ENCODE measurements at places on chromosomes 7 and 10.

DNA sequence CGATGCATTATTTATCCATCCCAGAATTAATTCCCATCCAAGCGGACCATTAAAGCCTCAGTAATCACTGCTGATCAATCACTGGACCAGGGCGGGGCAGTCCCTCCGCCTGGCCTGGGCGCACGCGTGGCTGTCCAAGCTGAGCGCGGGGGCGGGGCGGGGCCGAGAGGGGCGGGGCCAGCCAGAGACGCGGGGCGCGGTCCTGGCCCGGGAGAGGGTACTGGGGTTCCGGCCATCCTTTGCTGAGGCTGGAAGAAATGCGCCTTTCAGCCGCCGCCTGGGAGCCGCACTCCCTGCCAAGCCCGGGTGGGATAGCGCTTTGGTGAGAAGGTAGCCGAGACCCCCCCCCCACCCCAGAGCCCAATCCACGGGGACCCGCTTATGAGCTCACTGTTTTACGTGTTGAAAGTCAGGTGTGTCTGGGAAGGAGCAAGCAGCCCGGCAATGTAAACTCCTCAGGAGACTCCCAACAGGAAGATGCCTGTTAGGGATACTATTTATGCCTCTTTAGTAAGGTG is at the start of gene ARHGAP22:
Gene ARHGAP22, minus strand, starts transcription at position 83 of the 518 bp plus-strand sequence. CDS start 277 bp downstream, outside the sequence.
- no peak for DNase-seq

DNA sequence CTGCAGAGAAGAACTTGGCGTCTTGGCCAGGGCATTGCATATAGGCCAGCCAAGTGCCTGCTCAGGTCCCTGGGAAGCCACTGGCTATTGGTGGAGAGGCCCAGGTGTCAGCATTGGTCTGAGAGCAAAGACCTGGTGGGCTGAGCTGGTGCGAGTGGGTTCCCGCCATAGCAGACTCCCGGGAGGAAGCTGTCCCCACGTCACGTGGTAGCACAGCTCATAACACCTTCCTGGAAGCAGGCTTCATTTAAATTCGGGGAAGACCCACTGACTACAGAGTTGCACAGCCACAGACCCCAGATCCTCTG is 130.5 kb downstream of the WDR37 start:
- no peak for DNase-seq

DNA sequence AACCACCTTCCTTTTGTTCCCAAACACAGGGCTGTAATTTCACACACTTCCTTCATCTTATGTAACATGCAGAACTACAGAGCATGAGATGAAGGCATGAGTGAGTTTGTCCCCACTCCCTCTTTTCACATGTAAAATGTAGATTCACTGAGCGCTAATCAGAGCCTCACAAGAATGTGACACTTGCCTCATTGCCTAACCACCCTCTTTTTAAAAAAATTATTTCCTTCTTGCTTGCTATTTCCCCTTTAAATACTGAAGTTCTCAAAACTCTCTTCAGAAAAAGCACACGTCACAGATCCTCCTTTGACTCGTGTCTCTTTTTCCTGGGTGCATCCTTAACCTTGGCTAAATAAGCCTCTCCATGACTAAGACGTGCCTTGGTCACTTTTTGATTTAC is 121.2 kb upstream of the TARP start:
- DNase-seq: no peak

DNA sequence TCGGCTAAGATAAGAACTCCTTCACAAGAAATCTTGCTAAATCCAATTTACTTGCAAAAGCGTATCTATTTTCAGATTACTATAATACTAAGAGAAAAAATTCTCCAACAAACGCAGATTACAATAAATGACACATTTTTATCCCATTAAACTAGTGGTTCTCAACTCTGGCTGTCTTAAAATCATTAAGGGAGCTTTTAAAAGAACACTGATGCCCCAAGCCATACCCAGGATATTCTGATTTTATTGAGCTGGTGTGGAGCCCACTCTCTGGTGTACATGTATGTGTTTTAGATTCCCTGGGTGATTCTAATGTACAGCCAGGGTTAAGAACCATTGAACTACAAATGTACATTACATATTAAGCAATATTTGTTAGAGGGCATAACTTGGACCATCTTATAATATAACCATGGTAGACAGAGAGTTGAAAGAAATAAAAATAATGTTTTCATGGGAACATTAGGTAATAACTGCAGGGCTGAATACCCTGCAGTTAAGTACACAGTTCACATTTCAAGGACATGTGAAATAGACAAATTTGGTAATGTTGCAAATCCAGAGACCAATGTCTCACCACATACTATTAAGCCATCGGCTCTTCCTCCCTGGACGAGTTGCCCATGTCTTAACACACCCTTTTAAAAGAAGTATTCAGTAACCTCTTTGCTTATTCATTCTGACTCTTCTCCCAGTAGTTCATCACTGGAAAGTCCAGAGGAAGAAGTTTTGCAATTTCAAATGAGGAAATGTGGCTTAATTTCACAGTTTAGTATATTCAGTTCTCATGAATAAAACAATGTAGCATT is 6.2 kb downstream of the GSAP start:
- no peak for DNase-seq

GRCh38 chr10:86592413-86592812 is 61.9 kb upstream of the OPN4 start:
- DNase-seq: no peak

DNA sequence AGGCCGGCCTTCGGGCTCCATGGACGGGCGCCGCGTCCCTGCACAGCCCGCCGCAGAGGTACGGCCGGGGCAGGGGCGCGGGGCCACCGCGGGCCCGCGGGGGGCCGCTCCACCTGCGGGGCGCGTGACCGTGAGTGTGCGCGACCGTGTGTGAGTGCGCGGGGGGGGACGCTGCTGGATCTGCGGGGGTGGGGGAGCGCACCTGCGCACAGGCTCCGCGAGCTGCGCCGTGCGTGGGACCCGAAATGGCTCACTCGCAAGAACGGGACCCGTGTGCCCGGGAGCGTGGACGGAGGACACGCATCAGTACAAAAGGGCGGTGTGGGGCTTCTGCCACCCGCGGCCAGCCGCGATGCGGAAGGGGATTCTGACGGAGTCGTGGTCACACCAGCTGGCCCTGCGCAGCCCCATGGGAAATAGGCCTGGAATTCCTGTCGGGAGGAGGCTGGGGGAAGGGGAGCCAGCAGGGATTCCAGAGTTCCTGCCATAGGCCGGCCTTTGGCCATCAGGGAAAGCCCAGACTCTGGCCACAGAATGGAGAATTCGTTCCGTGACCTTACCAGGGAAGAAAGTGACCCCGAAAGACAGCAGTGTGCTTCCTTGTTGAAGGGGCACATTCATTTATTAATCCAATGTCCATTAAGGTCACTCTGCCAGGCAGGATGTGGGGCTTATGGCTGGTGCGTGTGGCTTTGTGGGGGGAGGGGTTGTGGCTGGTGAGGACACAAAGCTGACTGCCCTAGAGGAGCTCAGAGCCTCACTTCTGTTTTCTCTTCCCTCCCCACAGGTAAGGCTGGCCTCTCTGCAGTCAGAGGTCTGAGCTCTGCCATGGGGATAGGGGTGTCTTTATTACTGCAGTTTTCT is 494 bp downstream of the REPIN1 start:
- DNase-seq: peak; percentile 32

GRCh38 chr10:96651998-96652431 is 65.2 kb upstream of the TM9SF3 start:
- DNase-seq: peak; percentile 54

DNA sequence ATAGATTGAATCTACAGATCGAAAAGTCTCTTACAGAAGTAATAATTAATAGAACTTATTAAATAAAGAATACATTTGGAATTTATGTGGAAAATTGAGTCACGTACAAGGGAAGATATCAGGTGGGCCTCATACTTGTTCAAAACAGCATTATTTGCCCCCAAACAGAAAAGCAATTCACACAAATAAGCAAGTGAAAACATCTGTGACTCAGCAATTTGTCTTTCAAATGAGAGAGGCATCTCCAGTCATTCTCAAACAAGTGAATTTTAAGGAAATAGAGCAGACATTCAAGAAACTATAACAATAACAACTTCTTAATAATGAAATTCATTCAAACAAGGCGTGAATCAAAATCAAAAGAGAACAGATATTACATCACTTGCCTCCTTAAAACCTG is 50.1 kb downstream of the SEMA3A start:
- DNase-seq: no peak

DNA sequence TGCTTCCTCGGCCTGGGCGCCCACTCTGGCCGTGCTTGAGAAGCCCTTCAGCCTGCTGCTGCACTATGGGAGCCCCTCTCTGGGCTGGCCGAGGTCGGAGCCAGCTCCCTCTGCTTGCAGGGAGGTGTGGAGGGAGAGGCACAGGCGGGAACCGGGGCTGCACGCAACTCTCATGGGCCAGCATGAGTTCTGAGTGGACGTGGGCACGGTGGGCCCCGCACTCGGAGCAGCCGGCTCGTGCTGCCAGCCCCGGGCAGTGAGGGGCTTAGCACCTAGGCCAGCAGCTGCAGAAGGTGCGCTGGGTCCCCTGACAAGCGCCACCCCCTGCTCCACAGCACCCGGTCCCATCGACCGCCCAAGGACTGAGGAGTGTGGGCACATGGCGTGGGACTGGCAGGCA is 9.0 kb upstream of the PDK4 start:
- DNase-seq: no peak

- peak; percentile 83 for DNase-seq
Observed at GRCh38 chr7:157502701-157503111, 165.9 kb downstream of the DNAJB6 start.

DNA sequence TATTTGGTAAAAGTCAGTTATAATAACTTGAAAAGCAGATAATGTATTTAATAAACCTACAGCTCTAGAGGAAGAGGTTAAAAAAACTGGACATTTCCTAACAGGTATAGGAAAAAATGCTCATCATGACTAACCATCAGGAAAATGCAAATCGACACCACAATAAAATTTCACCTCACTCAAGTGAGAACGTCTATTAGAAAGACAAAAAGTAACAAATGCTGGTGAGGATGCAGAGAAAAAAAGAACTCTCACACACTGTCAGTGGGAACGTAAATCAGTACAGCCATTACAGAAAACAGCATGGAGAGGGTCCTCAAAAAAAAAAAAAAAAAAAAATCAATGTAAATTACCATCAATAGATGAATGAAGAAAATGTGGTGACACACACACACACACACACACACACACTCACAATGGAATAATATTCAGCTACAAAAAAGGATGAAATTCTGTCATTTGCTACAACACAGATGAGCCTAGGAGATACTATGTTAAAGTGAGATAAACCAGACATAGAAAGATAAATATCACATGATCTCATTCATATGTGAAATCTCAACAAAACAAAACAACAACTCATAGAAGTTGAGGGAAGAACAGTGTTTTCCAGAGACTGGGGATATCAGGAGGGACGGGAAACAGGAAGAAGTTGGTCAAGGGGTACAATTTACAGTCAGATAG is 20.1 kb downstream of the EPC1 start:
- DNase-seq: no peak

DNA sequence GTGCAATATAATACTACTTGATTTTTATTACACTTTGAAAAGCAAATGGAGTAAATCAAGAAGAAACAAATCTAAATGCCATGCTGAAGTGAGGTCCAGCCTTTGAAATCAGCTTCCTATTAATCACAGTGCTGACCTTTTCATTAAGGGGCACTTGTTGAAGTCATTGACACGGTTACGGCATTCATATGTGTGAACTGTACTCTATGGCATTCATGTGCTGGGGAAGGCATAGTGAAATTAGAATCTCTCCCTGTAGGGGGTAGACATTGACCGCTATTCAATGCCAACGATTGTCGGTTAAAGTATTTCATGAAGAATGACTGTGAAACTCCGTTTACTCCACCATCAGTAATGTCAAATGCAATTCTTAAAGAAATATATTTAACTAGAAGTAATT is 296.1 kb upstream of the SEMA3A start:
- DNase-seq: no peak

- peak; percentile 64 for DNase-seq
Observed at GRCh38 chr10:7260412-7260900, 150.4 kb downstream of the SFMBT2 start.

DNA sequence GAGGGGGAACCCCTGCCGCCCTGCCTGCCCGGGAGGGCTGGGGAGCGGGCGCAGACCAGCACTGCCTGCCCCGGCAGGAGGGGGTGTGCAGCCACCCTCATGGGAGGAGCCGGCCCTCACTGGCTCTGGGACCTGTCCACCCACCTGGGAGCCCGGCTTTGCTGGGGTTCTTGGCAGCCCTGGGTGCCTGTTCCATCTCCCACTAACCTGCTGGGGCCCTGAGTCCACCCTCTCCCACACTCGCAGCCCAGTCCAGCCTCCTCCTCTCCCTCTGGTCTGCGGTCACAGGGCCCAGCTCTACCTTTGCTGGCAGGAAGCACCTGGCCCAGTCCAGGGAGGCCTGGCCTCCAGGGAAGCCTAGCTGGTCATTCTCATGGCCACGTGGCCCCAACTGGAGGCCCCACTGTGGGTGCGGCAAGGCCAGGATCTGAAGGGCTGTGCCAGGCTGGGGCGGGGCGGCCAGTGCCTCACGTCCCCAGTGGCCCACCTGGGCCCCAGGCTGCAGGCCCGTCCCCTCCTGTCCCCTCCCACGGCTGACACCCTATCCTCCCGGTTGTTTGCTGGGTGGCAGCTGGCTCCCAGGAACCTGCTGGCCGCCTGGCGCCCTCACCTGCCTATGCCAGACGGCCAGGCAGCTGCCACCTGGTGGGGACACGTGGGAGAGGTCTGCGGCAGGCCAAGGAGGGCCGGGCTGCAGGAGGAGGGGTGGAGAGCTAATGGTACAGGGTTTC is at the start of gene TMEM184A:
Gene TMEM184A, minus strand, starts transcription at position 393 of the 731 bp plus-strand sequence. CDS start 721 bp downstream, outside the sequence.
- peak; percentile 47 for DNase-seq
